ENCODE measurements at places on chromosomes 16 and 17. TPM values are rescaled to one million over a fixed set of nuclear protein-coding genes. Genes with fewer than 3 reads are reported as not detected.

DNA sequence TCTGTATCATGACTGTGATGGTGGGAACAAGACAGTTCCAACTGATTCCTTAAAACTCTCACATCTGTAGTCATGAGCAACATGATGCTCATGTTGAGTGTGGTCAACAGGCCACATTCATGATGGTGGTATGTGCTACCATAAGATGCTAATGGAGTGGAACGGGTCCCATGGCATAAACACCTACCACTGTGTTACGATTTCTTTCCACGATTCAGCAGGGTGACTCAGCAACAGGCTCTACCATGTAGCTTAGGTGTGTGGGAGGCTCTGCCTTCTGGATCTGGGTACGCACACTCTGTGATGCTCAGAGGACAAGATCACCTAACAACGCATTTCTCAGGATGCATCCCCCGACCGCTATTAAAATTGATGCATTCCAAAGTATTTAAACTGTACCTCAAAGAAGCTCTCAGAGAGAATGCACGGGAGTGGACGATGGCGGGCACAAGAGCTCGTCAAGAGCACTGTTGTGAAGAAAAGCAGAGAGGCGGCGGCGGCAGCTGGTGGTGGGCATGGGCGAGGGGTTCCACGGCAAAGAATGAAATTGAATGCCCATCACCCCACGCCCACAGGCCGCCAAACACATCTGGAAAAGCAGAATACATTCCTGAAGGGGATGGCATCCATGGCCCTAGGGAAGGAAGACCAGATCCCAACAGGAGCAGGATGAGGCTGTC is 133.3 kb downstream of the ZNF778 start:
- DNase-seq: no peak
- no peaks in the 10 kb centered on the region for H3K36me3 ChIP-seq
- peak overlapping the region; percentile 56 for H3K27ac ChIP-seq
- H3K4me1 ChIP-seq: peaks cover 92% of the 10 kb centered on the region
- H3K27me3 ChIP-seq: peaks cover 2% of the 10 kb centered on the region

GRCh38 chr17:38676706-38677504 is 2.1 kb upstream of the EPOP start:
- peak; percentile 73 for DNase-seq
- H3K27ac ChIP-seq: no peak overlapping the region
- no peak overlapping the region for H3K4me3 ChIP-seq
- H3K4me1 ChIP-seq: peaks cover 24% of the 10 kb centered on the region
- no peaks in the 10 kb centered on the region for H3K36me3 ChIP-seq

DNA sequence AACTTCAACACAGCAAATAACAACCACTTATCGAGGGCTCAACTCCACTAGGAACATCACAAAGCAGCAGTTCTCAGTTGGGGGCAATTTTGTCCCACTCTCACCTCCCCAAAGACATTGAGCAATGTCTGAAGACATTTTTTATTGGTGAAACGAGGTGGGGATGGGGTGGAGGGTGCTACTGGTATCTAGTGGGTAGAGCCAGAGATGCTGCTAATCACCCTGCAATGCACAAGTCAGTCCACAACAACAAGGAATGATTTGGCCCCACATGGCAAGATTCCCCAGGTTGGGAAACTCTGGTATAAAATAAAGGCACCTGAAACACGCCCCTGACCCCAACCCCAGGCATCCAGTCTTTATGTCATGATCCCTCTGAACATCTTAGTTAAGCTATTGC is 33.3 kb downstream of the TLE7 start:
- H3K4me3 ChIP-seq: no peak overlapping the region
- no peaks in the 10 kb centered on the region for H3K36me3 ChIP-seq
- DNase-seq: no peak

- no peaks in the 10 kb centered on the region for H3K4me1 ChIP-seq
- H3K27me3 ChIP-seq: peaks cover 4% of the 10 kb centered on the region
- no peaks in the 10 kb centered on the region for H3K36me3 ChIP-seq
- DNase-seq: peak; percentile 62
- no peak overlapping the region for H3K4me3 ChIP-seq
- no peak overlapping the region for H3K27ac ChIP-seq
These were observed 107.6 kb downstream of the SPECC1 start for GRCh38 chr17:20116683-20117309.

- H3K4me3 ChIP-seq: no peak overlapping the region
- H3K36me3 ChIP-seq: peaks cover 16% of the 10 kb centered on the region
- H3K27ac ChIP-seq: peak overlapping the region; percentile 24
- H3K27me3 ChIP-seq: peaks cover 35% of the 10 kb centered on the region
These were observed 8.3 kb upstream of the GALK1 start for GRCh38 chr17:75773121-75773807.

DNA sequence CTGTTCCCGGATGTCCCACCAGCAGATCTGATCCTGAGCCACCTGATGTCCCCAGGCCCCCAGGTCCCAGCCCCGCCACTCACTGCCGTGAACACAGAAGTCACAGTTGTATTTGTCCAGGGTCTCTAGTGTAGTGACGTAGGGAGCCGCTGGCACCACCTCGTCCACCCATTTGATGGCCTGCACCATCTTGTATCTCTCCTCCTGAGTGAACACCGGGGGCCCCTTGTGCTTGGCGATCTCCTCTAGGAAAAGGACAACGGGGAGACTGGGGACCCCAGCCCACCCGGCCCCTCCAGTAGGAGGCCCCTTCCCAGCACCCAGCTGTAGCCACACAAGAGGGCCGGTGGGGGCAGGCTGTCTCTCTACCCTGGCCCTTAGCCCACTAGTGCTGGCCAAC is 2.4 kb downstream of the PCYT2 start:
- peaks cover 8% of the 10 kb centered on the region for H3K36me3 ChIP-seq
- H3K27me3 ChIP-seq: peaks cover 4% of the 10 kb centered on the region
- no peaks in the 10 kb centered on the region for H3K4me1 ChIP-seq
- H3K4me3 ChIP-seq: no peak overlapping the region

GRCh38 chr16:69250081-69250480 is 61.1 kb upstream of the VPS4A start:
- DNase-seq: no peak
- no peak overlapping the region for H3K4me3 ChIP-seq
- no peaks in the 10 kb centered on the region for H3K27me3 ChIP-seq
- no peak overlapping the region for H3K27ac ChIP-seq

The TBC1D3L gene
- not detected for polyA plus RNA-seq

- H3K4me1 ChIP-seq: no peaks in the 10 kb centered on the region
- H3K4me3 ChIP-seq: no peak overlapping the region
- DNase-seq: no peak
These were observed 164.3 kb downstream of the ABCC12 start for GRCh38 chr16:47991491-47991890.

The CTRB2 gene
- polyA plus RNA-seq: not detected

DNA sequence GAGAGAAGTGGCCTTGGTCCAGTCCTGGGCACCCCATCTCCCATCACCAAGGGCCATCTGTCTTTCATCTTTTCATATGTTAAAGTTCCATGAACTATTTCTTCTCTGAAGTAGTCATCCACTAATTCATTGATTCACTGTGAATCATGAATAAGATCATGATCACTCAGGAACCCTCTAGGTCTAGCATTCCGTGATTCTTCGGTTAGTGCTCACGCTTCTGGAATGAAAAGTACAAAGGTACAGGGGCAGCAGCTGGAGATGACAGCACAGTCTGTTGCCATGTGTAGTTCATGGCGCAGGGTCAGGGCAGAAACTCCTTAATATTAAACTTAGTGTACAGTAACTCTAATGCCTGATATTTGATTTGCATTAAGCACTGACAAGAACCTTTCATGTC is 127.1 kb downstream of the CDH13 start:
- no peak overlapping the region for H3K4me3 ChIP-seq
- peaks cover 9% of the 10 kb centered on the region for H3K4me1 ChIP-seq
- H3K36me3 ChIP-seq: no peaks in the 10 kb centered on the region
- no peak for DNase-seq

GRCh38 chr17:59513934-59514841 is 51.2 kb upstream of the DHX40 start:
- H3K4me3 ChIP-seq: no peak overlapping the region
- no peaks in the 10 kb centered on the region for H3K4me1 ChIP-seq

GRCh38 chr17:31674305-31674704 is 184.7 kb downstream of the COPRS start:
- H3K27ac ChIP-seq: no peak overlapping the region
- DNase-seq: no peak
- no peaks in the 10 kb centered on the region for H3K36me3 ChIP-seq
- no peak overlapping the region for H3K4me3 ChIP-seq
- no peaks in the 10 kb centered on the region for H3K4me1 ChIP-seq
- peaks cover 20% of the 10 kb centered on the region for H3K27me3 ChIP-seq

DNA sequence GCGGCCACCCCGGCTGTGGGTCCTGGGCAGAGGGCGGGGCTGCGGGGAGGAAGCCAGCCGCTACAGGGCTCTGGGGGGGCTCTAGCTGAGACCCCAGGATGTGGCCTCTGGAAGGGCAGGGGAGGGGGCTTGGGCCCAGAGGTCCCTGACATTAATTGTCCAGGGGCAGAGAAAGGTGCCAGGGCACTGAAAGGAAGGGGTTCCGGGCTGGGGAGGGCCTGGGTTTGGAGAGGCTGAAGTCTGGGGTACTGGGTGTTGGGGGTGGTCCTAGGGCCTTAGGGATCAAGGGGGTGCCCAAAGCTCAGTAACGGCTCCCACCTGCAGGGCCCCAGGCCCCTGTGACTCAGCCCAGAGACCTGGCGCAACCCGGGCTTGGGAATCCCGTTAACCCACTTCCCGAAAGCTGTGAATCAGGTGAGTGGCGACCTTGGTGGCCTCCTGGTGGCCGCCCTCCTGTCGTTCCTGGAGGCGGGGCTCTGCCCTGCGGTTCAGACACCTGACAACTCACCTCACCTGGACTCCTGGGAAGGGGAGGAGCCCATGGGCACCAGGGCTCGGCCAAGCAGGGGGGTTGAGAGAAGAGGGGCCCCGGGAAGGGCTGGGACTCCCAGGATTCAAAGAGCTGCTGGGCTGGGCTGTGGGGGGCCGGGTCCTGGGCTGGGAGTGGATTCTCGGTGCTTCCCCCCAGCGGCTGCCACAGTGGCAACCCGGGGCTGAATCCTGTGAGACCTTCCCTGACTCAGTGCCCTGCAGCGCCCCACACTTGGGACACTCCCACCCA is 465 bp upstream of the PRSS22 start:
- peaks cover 3% of the 10 kb centered on the region for H3K27me3 ChIP-seq
- no peak overlapping the region for H3K27ac ChIP-seq
- H3K4me3 ChIP-seq: peak overlapping the region; percentile 90
- peaks cover 10% of the 10 kb centered on the region for H3K36me3 ChIP-seq
- peaks cover 11% of the 10 kb centered on the region for H3K4me1 ChIP-seq
- no peak for DNase-seq

GRCh38 chr17:2211661-2212399 is 91.8 kb downstream of the SMG6 start:
- peak overlapping the region; percentile 92 for H3K27ac ChIP-seq
- DNase-seq: no peak
- H3K4me3 ChIP-seq: no peak overlapping the region
- peaks cover 55% of the 10 kb centered on the region for H3K4me1 ChIP-seq
- H3K36me3 ChIP-seq: no peaks in the 10 kb centered on the region

GRCh38 chr17:2303204-2304188 is at the start of the genes SMG6 and SRR:
TSS of gene SMG6 (minus strand) at chr17:2303785. CDS start at chr17:2303720, 65 bp downstream.
TSS of gene SRR (plus strand) at chr17:2303950. CDS start at chr17:2315561, 11,611 bp downstream.
- peak within 1 kb of the TSS; percentile 86 for H3K27ac ChIP-seq
- H3K36me3 ChIP-seq: peaks cover 9% of the 10 kb centered on the region
- DNase-seq: peak; percentile 89
- H3K4me1 ChIP-seq: peaks cover 41% of the 10 kb centered on the region

The EPN3 gene
- not detected for polyA plus RNA-seq

DNA sequence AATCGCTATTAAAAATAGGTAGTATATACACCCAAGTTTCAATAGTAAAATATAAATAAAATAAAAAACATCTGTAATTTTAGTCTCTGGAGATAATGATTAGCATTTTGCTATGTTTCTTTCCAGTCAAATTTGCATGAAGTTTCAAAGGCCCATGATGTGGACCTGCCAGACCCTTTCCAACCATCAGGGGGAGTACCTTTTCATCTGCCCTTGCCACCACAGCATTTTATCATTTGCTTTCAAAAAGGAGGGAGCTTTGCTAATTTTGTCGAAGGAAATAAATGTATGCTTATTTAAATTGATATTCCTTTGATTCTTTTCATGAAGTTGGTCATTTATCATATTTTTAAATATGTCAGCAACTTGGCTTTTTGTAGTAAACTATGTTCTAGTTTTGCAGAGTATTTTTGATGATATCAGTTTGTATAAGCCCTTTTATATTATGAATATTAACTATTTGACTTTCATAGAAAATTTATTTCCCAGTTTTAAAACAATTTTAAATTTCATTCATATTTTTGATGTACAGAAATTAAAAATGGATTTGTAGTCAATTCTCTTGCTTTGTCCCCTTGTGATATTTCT is 115.2 kb upstream of the NETO2 start:
- no peaks in the 10 kb centered on the region for H3K4me1 ChIP-seq
- no peak overlapping the region for H3K4me3 ChIP-seq
- peaks cover 3% of the 10 kb centered on the region for H3K27me3 ChIP-seq
- peak; percentile 5 for DNase-seq
- H3K27ac ChIP-seq: no peak overlapping the region
- H3K36me3 ChIP-seq: peaks cover 13% of the 10 kb centered on the region

The TMEM100 gene
- polyA plus RNA-seq: not detected

DNA sequence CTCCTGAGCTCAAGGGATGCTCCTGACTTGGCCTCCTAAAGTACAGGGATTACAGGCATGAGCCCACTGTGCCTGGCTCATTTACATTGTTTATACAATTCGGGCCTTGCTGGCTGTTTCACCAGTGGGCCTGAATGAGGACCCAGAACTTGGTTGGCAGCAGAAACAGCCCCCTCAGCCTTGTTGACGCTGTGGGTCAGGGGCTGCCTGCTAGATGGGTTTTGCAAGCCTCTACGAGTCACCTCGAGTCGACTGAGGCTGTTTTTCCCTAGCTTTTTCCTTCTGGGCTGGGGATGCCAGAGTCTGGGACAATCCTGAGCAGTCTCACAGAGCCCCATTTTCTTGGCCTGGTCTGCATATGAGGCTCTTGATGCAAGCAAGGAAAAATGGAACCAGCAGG is 16.1 kb downstream of the PPL start:
- H3K4me3 ChIP-seq: no peak overlapping the region
- no peaks in the 10 kb centered on the region for H3K36me3 ChIP-seq
- no peak for DNase-seq
- no peak overlapping the region for H3K27ac ChIP-seq
- H3K4me1 ChIP-seq: no peaks in the 10 kb centered on the region

The CCL15 gene
- polyA plus RNA-seq: not detected

The SLFN14 gene
- 0.10 TPM for polyA plus RNA-seq

- H3K4me1 ChIP-seq: peaks cover 55% of the 10 kb centered on the region
- peaks cover 11% of the 10 kb centered on the region for H3K27me3 ChIP-seq
- DNase-seq: no peak
- peak overlapping the region; percentile 94 for H3K4me3 ChIP-seq
- H3K27ac ChIP-seq: peak overlapping the region; percentile 97
These were observed 384 bp downstream of the TMEM107 start for GRCh38 chr17:8175795-8176196.
